Stimulated activated CD4-positive, alpha-beta T cell treated with anti-CD3 and anti-CD28 coated beads, Interleukin-4, amount 100 ng/mL, for 48 hours (primary cell): ENCODE measurements at places on chromosomes 5 and 9.
A peak's percentile ranks its signal among the peaks of the same experiment; 100 is the strongest.

GRCh38 chr5:86674069-86674468 lies 56.3 kb downstream of the COX7C start:
- no peak for DNase-seq

GRCh38 chr5:72516916-72517315 lies 9.7 kb upstream of the ZNF366 start:
- no peak for DNase-seq

DNA sequence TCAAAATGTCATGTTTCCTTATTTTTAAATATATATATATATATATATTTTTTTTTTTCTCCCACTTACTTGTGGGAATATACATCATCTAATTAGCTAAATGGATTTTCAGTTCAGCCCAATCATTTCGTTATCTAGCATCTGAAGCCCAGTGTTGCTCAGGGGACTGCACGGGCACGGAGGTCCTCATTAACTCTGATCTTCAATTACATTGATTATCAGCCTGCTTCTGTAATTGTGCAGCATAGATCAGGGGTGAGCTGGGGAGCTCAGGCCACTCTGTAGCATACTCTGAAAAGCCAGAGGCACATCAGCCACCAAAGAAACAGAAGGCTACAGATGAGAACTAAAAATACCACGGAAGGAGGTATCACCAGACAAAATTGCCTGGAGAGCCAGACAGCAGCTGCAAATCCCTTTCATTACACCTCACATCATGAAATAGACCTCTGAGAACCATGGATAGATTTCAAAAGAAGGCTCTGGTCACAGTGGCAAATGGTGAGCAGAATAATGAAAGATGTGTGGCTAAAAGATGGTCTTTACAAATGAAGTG lies 326.4 kb downstream of the TRIM32 start:
- DNase-seq = no peak

- no peak for DNase-seq
These were observed 49.7 kb downstream of the RECK start for GRCh38 chr9:36086442-36086841.

DNA sequence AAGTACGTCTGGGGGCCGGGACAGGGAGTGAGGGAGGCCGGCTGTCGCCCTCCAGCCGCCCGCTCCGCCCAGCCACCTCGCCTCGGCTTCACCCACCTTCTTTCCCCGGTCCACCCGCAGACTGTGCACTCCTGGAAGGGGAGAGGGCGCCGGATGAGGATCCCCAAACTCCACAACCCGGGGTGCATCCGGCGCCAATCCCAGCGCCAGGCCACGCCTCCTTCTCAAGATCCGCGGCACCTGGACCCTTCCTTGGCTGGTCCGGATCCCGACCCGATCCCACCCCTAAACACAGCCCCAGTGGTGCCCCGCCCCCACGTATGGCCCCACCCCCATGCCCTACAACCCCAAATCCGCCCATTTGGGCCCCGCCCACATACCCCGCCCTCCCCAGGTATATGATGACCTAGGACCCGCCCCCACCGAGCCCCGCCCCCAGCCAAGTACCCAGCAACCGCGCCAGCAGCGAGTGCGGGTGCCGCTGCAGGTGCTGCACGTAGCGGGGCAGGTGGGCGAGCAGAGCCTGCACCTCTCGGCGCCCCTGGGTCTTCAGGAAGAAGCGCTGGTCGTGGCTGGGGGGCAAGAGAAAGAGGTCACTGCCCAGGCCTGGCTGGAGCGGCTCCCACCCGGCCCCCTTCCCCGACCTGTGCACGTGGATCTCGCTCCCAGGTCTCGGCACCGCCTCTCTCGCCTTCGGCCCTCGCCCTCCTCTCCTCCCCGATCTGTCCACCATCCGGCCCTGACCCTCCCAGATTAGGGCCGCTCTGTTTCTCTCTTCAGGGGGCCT lies 3.2 kb downstream of the PIP5KL1 start:
- peak; percentile 70 for DNase-seq

DNA sequence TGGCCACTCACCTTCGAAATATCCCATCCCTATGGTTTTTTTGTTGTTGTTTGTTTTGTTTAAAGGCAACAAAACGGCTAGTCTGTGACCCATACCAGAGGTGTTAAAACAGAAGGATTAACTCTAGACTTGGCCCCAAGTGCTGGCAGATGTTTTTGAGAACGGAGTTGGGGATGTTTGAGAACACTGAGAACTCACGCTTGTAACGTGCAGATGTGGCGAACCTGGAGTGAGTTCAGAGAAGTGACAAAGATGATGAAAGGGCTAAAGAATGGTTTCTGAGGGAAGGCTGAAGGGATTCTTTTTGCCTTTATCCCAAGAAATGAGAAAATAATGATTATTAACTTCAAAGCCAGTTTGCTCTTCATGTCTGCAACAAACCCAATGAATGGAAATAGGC lies 286.5 kb downstream of the ZNF608 start:
- no peak for DNase-seq

DNA sequence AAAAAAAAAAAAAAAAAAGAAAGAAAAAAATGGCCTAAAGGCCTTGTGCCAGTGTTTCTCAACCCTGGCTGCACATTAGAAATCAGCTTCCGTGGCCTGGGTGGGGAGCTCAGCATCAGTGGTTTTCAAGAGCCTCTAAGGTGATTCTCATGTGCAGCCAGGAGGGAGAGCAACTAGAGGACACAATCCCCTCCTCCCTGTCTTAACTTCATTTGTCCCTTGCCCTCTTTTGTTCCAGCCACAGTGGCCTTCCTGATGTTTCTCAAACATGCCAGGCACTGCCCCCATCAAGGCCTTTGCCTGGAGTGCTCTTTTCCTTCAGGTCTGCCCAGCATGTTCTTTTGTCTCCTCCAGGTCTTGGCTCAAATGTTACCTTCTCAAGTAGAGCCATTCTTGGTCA lies 42.4 kb downstream of the HOMER1 start:
- DNase-seq = no peak

DNA sequence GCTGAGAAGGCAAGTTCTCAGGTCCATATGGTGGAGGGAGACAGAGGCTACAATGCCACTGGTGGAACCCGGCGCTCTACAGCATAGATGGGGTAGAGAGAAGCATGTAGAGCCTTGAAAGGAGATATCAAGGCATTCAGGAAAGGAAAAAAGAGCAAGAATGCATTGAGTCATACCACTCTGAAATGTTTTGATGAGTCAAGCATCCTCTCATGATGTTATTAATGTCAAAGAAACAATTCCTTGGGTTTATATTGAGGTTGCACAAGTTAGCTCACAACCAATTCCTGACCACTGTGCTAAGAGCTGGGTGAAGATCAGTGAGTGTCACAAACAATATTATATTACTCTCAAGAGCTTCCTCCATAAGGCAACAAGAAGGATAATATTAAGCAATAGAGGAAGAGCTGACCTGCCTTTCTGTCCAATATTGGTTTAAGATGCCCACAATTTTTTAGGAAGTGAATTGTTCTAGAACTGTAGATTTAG lies 178.0 kb downstream of the RFK start:
- DNase-seq = no peak

DNA sequence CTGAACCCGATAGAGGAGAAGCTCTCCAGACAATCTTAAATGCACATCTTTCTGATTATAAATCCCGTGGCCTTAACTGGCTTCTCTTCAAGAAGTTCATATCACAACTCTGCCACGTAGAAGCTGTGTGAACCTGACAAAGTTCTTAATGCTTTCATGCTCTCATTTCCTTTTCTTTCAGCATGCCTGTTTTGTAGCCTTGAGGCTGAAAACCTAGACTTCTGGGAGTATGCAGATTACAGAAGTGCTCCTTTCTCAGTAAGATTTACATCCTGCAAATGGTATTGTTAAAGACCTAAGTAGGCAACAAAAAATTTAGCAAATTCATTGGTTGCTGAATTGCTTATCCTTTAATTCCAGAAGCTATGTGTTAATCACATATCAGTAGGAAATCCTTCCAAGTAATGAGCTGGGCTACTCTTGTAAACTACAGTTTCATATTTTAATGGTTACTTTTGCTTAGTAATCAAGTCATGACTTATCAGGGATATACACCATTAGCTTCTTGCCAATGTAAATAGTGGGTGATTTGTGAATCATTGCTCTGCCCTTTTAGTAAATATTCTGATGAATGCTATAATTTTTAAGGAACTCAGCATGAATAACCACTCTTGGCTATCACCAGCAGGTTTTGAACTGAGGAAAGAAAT lies 334.7 kb downstream of the FBXL7 start:
- DNase-seq = no peak

DNA sequence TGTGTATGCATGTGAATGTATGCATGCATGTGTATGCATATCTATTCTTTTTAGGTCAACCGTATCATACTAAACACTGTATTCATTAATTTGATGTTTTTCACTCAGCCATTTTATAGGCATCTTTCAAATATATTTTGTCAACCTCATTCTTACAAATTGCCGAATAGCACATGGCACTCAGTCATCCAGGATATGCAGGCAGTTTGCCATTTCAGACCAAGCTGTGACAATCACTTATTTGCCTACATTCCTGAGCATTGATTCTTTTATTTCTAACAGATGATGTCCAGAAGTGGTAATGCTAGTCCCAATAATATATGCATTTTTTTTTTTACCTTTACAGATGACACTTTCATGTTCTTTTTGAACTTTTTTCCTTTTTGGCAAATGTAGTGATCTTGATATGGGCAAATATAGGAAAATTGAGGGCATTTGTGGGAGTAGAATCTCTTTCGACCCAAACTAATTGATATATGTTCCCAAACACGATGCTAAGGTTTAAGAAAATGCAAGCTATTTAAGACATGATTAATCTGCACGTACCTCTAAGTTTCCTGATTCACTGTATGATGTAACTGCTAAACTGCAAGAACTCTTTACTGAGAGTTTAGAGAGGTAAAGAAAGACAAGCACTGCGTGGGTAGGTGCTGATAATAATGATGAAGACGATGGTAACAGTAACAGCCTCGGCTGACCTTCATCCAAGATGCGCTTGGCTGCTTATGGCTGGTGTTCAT lies 153.9 kb upstream of the DAP start:
- no peak for DNase-seq

- no peak for DNase-seq
These were observed 27.7 kb upstream of the SLC12A7 start for GRCh38 chr5:1139331-1140170.

DNA sequence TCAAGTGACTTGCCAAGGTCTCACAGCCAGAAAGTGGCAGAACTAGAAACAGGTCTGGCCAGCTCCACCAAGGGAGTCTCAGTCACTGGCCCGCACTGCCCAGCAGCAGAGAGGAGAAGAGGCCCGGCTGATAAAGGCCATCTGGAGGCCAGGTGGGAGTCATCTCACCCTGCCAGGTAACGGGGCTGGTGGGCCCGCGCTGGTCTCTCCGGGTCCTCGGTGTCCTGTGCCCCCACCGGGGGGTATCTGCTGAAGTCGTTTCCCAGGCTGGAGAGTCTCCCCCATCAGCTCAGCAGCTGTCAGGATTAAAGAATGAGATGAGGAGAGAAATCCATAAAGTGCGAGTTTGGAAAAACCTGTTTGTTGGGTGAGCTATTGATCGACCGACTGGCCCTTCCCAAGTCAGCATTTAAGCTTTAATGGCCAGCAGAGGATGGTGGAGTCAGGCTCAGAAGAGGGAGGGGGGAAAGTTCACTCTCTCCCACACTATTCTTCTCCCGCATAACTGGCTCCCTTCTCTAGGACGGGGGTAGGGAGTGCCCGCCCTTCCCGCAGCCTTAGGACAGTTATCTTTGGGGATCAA lies 30.3 kb downstream of the LMX1B start:
- no peak for DNase-seq

DNA sequence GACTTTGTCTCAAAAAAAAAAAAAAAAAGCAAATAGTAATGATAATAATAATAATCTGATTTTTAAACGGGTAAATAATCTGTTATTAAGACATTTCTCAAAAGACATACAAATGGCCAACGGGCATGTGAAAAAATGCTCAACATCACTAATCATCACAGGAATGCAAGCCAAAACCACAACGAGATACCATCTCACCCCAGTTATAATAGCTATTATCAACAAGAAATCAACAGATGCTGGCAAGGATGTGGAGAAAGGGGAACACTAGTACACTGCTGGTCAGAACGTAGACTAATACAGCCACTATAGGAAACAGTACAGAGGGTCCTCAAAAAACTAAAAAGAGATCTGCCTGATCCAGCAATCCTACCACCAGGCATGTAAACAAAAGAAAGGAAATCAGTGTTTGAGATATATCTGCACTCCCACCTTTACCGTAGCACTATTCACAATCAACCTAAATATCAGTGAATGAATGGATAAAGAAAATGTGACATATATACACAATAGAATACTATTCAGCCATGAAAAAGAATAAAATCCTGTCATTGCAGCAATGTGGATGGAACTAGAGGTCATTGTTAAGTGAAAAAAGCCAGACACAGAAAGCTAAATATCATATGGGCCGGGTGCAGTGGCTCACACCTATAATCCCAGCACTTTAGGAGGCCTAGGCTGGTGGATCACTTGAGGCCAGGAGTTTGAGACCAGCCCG lies 24.9 kb downstream of the VAV2 start:
- no peak for DNase-seq

GRCh38 chr9:115770521-115770920 lies 383.1 kb upstream of the PAPPA start:
- DNase-seq = no peak

GRCh38 chr9:116594547-116594946 lies 92.6 kb upstream of the TRIM32 start:
- DNase-seq = no peak

- no peak for DNase-seq
These were observed 228.8 kb upstream of the ZNF462 start for GRCh38 chr9:106634183-106634582.

GRCh38 chr5:171907725-171908343 lies 98.6 kb downstream of the FBXW11 start:
- no peak for DNase-seq

- DNase-seq = no peak
These were observed 10.1 kb upstream of the ADRB2 start for GRCh38 chr5:148816357-148816756.

- no peak for DNase-seq
These were observed 1.6 kb downstream of the ARSI start for GRCh38 chr5:150301170-150301505.

DNA sequence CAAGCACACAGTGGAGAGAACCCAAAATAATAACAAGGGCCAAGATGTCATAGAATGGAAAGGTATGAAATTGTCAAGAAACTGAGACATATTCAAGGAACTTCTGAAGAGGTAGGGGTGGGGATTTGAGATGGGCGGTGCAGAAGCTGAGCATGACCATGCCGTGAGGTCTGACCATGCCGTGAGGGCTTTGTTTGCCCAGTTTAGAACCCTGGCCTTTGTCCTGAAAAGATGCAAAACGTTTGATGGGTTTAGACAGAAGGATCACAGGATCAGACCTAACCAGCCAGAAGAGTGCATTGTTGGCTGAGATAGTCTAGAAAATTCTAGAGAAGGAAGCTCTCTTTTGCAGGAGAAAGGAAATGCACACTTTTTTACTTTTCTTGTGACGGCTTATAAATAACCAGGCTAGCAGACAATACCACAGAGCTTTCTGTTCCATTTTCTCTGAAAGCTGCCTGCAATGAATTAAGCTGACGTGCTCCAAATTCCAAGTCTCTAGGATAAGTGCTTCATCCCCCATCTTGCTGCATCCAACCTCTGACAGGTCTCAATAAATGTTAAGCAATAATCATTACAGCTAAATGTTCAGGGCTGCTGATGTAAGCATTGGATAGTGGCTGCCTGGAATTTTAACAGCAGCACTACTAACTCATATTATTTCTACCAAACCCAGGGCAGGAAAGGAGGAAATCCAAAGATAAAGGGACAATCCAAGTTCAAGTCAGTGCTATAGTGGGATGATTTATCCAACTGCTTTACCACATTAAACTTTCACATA lies 110.9 kb upstream of the IL6ST start:
- DNase-seq = no peak
